ENCODE measurements at places on chromosomes 12 and 14.

GRCh38 chr14:23121361-23121771 is 2.3 kb upstream of the CEBPE start:
- DNase-seq: no peak

GRCh38 chr12:121438905-121439304 is 39.0 kb downstream of the RNF34 start:
- no peak for DNase-seq

DNA sequence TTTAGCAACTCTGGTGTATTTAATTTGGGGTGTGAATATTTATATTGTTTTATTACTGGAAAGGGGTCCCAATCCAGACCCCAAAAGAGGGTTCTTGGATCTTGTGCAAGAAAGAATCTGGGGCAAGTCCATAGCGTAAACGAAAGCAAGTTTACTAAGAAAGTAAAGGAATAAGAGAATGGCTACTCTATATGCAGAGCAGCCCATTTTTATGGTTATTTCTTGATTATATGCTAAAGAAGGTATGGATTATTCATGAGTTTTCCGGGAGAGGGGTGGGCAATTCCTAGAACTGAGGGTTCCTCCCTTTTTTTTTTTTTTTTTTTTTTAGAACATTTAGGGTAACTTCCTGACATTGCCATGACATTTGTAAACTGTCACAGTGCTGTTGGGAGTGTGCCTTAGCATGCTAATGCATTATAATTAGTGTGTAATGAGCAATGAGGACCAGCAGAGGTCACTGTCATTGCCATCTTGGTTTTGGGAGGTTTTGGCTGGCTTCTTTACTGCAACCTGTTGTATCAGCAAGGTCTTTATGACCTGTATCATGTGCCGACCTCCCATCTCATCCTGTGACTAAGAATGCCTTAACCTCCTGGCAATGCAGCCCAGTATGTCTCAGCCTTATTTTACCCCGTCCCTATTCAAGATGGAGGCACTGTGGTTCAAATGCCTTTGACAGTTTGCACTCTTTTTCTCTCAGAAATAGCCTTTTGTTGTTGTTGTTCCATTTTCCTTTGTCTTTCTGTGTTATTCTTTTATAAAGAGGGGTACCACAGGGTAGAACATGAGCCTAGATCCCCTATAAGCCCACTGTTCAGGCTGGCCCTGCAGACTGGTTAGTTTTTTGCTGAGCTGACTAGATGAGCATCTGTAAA is 75.5 kb upstream of the DCD start:
- no peak for DNase-seq

DNA sequence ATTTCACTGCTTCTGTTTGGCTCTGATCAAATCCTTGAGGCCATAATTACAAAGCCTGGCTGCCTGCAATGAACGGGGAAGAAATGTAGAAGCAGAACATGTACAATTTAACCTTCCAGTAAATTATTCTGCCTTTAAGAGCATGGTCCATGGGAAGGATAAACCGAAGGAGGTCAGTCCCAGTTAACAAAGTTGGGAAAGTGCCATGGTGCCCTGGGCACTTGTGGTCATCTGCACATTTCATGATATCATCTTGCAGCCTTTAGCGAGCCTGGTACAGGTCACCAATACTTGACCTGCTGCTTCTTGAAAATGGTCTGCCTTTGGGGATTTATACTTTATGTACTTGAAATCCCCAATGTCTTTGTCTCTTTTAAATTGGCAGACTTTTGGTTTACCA is 175.9 kb upstream of the KITLG start:
- no peak for DNase-seq

Data from GM12892 (cell line).